Amniotic epithelial cell (primary cell): ENCODE measurements at places on chromosomes 2 and 18.
A peak's percentile ranks its signal among the peaks of the same experiment; 100 is the strongest.

- DNase-seq: no peak
Measured at GRCh38 chr2:1931003-1931914, 186.9 kb upstream of the PXDN start.

GRCh38 chr2:232485757-232486557 lies 1.7 kb downstream of the ECEL1 start:
- no peak for DNase-seq

DNA sequence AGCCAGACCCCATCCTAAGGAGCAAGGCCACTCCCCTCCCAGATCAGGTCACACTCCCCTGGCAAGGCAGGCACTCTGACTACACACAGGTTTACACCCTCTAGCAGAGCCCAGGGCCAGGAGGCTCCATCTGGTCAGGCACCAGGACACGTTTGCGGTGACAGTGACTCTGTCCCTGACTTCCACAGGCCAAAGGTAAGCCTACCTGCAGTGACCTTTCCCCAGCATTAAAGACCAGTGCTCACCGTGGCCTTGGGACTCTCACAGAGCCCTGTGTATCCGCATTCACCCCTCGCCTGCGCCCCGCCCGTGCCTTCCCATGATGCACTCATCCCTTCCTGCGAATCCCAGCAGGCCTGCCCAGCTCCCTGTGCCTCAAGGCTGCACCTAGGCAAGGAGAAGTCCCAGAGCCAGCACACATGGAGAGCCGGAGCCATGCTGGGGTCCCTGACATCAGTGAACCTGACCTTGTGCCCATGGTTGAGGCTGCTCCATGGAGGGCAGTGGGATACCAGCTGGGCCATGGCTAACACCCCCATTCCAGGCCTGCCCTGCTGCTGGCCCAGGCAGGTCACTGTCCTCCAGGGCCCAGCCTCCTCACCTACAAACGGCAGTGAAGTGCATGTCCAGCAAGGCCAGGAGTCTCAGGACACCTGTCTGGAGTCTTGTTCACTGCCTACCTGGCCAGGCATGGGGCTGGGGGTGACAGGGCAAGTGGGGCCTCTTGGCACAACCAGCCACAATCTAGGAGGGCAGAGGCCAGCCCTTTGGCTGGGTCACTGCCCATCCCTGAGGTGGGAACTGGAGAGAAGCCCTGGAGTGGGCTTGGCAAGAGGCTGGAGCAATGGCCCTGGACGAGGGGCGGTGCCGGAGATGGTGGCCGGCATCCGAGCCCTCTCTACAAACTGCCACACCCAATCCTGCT lies 3.0 kb downstream of the NEURL3 start:
- DNase-seq: no peak

DNA sequence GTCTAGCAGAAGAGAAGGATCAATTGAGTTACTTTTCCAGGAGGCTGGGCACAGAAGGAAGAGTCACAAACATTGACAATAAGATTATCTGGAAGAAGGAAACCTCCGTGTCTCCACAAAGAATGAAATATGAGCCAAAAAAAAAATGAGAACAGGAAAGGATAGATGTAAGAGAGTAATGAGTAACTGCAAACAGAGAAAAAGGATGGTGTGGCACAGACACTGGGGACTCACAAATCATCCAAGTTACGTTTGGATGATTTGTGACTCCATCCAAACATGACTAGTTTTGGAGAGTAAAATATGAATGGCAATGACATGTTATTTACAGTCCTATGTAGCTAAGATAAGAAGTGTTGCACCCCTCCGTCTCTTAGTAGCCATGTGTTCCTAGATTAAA lies 42.8 kb upstream of the MAP2 start:
- DNase-seq: no peak

- DNase-seq: no peak
Measured at GRCh38 chr2:36773947-36774346, 77.4 kb downstream of the VIT start.

DNA sequence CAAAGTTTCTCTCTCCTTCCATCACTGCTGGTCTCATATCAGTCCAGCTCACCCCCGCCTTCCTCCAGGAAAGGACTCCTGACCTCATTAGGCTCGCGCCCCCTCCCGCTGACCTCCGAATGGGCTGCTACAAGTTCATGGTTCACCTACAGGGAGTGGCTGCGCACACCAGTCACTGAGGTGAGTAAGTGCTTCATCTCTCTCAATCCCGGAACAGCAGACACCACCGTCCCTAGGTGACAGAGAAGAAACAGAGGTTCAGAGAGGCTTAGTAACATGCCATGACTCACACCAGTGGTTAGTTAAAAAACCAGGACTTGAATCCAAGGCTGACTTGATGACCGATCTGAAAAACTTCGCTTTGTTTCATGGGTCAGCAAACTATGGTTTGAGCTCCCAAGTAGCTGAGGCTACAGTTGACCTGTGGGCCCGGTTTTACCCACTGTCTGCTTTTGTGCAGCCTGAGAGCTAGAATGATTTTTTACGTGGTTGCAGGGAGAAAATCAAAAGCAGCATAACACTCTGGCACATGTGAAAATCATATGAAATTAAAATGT lies 42.0 kb downstream of the ZFP36L2 start:
- peak; percentile 71 for DNase-seq

DNA sequence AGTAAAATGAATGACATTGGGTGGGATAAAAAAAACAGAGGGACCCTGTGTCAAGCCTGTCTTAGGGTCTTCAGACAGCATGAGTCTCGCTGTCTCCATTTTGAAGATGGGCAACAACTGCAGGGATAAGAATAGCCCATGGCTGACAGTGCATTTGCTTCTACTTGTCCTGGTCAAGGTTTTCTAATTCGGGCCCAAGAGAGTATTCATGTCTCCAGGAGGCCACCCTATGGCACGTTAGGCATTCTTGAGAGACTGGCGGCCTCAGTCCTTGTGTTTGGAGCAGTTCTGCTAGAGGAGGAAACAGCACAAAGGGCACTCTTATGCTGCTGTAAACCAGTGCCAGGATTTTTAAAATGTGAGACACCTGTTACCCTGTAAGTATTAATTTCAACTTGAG lies 9.5 kb upstream of the MYL1 start:
- DNase-seq: no peak

DNA sequence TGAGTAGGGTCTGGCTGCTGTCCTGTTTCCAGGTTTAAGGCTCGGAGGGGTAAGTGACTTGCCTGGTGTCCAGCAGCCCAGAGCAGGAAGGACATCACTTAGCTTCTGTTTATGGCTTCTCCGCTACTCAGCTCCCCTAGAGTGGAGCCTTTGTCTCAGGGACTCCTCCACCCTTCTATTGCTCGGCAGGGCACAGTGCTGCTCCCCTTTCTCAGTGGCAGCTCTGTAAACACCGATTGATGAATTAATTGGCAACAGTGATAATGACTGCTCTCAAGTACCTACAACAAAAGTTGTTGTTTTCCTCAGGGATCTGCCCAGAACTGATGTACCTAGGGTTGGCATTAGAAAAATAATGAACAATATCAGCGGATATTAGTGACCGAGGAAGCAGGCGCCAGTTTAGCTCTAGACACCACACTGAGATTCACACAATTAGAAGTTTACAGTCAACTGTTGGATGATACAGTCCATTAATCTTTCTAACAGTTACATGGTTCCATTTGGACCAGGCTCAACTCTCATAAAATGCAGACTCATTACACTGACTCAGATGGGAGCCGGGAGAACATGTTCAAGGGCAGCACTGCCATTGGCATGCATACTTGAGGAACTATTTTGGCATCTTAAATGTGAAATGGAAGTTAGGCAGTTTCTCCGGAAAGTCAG lies 265.7 kb downstream of the MTX2 start:
- peak; percentile 9 for DNase-seq

- no peak for DNase-seq
Measured at GRCh38 chr2:1605102-1606045, 138.9 kb downstream of the PXDN start.

- no peak for DNase-seq
Measured at GRCh38 chr2:31256611-31257382, 22.8 kb downstream of the EHD3 start.

DNA sequence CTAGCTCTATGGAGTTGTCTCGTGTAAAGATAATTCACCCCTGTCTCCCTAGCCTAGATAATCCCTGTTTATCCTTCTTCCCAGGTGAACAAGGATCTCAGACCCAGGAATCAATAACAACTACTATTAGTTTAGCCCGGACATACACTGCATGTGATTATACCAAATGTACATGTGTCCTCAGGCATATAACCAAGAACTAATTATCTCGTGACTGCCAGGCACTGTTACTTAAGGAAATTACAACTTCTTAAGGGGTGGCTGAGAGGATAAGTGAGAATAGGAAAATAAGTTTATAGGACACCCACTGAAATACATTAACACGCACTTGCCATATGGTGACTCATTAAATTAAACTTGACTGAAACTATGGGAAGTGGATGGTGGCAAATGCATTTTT lies 126.6 kb downstream of the CNTNAP5 start:
- no peak for DNase-seq

- DNase-seq: no peak
Measured at GRCh38 chr18:78979056-78979729, 425 bp upstream of the SALL3 start.

GRCh38 chr2:64650722-64651338 lies 2.9 kb downstream of the SERTAD2 start:
- DNase-seq: no peak

- DNase-seq: peak; percentile 0
Measured at GRCh38 chr2:213429516-213429915, 145.3 kb downstream of the SPAG16 start.
